NCI-H524 (cell line): ENCODE measurements at places on chromosomes 1 and 21.

DNA sequence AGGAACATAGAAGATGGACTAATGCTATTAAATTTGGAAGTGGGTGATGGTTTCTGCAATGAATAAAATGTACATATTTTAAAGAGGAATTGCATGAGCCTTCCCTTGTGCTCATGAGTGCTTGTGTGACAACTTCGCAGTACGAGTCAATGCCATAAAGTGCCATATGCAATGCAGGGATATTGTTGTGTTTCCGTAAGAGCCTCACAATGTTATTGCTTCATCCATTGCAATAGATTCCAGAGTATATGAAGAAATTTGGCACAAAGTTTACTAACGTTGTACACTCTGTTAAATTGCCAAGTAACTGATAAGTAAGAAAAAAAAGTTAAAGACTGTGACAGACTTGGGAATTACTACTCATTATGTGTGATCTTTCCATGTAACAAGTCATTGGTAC is 22.3 kb downstream of the BTG3 start:
- no peak for DNase-seq

DNA sequence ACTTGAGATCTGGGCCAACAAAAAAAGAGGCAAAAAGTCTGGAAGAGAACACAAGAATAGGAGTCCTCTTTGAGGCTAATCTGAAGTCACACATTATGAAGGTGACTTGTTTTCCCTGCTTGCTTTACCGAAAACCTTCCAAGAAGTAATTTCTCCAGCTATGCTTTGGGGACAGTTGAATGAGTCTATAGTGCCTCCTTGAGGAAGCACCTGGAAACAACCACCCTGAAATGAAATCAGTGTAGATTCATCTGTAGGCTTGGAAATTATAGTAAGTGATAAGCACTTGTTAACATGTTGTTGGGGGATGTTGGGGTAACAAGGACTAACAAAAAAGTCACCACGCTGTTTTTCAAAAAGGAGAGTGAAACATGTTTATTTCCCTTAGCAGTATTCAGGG is 23.4 kb upstream of the RPTN start:
- DNase-seq: peak; percentile 1

GRCh38 chr1:97906567-97907241 is 14.1 kb downstream of the DPYD start:
- DNase-seq: no peak

DNA sequence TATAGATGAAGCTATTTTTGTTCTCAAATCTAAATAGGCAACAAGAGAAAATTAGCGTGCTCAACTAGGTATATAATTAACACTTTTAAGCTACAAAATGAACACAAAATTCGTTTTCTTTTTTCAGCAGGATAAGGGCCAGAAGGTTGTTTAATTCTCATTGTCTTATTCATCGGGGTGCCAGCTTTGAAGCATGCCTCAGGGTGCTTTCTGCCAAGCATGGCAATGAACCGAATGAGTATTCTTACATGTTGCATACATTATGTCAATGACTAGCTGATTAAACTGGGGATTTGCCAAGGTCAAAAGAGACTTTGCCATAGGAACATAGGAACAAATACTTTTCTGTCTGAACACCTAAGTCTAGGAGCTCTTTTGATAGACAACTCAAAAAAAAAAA is 102.0 kb upstream of the MAP1LC3C start:
- no peak for DNase-seq

DNA sequence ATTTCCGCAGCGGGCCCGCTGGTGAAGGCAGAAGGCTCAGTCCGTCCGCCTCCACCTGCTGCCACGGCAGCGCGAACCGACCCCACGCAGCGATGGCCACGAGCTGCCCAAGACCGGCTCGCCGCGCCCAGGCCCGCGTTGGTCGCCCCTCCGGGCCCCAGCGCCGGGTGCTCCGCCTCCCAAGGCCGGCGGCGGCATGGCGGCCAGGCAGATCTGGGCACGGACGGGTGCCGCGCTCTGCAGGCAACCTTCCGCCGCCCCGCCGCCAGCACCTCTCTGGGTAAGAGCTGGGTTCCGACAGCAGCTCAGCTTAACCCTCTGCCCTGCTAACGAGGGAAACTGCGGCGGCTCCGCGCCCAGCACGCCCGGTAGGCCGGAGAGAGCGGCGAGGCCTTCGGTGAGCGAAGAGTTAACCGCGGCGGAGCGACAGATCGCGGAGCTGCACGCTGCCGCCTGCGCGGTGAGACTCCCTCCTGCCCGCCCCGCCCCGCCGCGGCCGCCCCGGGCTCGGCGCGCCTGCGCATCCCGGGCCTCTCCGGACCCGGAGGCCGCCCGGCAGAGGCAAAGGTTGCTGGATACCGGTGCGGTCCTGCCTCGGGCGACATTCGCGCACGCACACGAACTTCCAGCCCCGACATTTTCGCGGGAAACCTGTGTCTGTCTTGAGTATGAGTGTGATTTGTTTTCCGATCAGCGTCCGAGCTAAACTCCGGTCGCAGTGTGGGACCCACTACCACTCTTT is at the start of gene C1orf53:
Gene C1orf53, plus strand, starts transcription at position 177 of the 742 bp plus-strand sequence. Its CDS starts 20 bp downstream, at position 197.
- peak; percentile 60 for DNase-seq

DNA sequence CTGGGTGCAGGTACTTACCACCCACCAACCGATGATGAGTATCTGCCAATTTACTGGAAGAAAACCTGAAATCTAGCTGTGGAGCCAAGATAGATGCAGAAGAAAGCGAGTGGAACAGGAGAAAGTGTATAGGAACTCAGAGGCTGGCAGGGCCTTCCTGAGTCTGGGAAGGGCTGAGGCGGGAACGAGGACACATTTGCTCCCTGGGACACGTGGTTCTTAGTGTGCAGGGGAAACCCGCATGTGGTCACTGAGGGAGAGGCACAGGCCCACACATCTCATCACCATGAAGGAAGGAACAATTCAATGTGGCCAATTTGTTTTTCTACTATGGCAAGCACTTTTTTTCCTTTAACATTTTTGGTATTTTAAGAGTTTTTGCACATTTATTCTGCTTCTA is 8.2 kb downstream of the RYR2 start:
- no peak for DNase-seq

GRCh38 chr1:197319631-197320030 is 51.6 kb downstream of the CRB1 start:
- no peak for DNase-seq

DNA sequence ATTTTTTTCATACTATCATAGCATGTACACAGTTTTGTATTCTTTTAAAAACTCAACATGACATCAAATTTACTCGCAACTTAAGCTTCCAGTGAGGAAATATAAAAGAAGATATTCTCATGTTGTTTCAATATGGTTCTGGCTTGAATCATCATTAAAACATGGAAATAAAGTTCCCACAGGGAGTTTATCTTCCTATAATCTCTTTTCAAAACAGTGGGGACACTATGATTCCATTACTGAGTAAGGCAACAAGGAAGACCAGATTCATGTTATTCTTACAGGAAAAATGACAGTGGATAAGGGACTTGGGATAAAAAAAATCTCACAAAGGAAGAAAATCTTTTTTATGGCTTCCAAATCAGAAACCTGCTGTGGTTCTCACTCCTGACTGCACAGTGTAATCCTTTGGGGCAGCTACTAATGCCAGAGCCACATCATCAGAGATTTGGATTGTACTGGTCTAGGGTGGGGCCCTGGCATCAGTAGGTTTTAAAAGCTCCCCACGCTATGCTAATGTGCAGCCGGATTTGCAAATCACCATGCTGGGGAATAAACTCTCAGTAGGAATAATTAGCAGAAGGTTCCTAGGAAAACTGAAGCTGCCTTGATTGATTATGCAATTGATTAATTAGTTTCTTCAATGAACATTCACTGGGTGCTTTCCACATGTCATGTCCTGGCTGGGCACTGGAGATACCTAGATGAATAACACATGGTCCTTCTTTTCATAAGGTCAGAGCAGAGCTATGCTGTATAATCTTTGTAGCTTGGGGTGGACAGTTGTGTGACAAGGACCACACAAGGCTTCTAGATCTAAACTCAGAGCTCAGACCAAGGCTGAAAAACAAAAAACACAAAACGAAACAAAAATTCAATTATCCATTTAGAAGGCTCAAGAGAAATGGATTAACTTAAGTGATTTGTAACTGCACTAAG is 71.1 kb upstream of the C8B start:
- no peak for DNase-seq

- DNase-seq: no peak
Observed at GRCh38 chr21:27062443-27062842, 95.6 kb upstream of the ADAMTS5 start.

DNA sequence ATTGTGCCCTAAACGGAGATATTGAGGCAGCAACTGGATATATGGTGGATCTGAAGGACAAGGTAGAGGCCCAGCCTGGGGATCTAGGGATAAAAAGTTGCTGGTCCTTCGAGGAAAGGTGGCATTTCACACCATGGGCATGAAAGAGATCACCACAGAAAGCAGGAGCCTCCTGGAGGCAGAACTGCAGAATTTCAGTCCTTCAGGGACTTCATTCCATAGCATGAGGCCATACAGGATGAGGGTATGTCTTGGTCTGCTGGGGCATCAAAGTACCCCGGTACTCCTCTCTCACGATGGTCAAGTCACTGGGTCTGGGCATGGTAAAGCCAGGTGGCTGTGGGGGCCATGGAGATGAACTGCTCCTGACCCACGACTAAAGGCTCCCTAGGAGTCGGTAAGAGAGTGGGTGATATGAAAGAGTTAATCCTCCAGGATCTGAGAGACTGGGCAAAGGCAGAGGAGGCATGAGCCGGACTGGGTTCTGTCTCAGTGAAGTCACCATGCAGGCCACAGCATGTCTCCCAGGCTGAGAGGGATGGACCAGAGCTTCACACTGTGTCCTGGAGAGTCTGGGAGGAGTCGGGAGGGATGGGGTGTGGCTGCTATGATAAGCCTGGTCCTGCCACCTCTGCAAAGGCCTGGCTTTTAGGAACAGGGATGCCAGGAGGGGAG is 5.8 kb upstream of the SPRR5 start:
- DNase-seq: no peak

GRCh38 chr1:181318022-181318857 is 165.1 kb upstream of the CACNA1E start:
- peak; percentile 37 for DNase-seq

GRCh38 chr1:54016343-54017282 is 1.4 kb downstream of the LDLRAD1 start:
- no peak for DNase-seq

DNA sequence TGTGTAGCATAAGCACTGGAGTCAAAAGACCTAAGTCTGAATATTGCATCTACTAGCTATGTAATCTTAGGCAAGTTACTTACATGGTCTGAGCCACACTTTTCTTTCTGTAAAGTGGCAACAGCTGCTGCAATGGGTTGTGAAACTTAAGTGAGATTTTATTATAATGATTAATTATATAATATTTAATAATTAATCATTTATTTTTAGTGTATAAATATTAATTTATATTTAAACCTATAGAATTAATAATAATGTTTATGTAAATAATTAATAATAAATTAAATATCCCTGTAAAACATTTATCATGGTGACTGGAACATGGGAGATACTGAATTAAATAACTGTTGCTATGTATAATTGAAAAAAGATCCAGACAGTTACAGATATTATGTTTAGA is 180.3 kb downstream of the LRRC40 start:
- DNase-seq: no peak

- no peak for DNase-seq
Observed at GRCh38 chr1:182972829-182973228, 19.9 kb upstream of the SHCBP1L start.

DNA sequence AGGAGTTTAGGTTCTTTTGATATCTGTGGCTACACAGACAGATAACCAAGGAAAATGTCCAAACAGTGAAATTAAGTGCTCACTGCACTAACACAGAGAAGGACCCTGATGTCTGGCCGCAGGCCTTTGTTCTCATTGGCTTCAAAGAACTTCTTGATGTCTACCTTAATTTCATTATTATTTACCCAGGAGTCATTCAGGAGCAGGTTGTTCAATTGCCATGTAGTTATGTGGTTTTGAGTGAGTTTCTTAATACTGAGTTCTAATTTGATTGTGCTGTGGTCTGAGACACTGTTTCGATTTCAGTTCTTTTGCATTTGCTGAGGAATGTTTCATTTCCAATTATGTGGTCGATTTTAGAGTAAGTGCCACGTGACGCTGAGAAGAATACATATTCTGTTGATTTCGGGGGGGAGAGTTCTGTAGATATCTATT is 15.2 kb upstream of the LGALS8 start:
- no peak for DNase-seq

DNA sequence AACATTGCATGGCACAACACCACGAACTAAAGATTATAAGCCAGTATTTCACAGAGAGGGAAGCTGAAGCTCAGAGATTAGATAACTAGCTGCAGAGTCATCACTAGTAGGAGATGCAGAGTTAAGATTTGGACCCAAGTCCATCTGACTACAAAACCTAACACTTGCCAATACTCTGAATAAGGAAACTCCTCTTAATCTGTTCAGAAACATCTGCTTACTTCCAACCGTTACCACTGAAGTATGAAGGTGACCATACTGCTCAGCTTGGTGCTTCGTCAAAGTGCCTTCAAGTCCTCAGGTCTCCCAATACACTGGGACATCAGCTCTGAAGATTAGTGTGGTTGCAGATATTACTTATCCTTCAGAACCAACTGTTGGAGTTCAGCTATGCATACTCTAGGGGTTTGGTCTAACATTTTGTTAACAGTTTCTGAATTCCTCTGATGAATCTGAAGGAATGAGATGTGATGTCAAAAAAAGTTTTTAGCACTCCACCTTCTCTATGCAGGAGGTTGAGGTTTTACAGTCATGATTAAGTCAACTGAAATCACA is 179.6 kb downstream of the TPR start:
- no peak for DNase-seq

DNA sequence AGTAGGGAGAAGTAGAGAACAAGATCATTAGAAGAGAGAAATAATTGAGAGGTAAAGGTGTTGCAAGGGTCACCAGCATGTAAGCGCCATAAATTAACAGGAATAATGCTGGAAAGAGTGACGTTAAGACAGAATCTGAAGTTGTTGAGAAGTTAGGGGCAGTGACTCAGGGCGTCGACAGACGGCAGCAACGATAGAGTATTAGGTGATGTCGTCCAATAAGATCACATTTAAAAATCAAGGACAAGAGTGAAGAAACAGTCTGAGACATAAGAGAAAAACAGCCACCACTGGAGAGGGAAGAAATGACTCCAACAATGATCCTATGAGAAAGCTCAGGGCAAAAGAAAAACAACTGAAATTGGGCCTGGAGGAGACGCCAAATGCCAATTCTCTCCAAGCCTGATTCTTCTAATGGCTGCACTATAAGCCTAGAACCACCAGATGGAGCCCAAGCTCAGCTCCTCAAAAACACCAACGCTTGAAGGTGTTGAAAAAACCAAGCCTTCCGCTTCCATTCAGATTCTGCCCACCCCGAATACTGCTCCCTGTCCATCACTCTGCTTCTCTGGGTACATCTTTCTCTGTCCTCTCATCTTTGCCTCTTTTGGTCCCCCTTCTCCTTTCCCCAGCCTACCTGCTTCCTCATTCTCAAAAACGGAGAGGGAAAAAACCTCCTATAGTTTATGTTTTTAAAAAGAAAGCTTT is 70.0 kb downstream of the LUZP1 start:
- peak; percentile 71 for DNase-seq

DNA sequence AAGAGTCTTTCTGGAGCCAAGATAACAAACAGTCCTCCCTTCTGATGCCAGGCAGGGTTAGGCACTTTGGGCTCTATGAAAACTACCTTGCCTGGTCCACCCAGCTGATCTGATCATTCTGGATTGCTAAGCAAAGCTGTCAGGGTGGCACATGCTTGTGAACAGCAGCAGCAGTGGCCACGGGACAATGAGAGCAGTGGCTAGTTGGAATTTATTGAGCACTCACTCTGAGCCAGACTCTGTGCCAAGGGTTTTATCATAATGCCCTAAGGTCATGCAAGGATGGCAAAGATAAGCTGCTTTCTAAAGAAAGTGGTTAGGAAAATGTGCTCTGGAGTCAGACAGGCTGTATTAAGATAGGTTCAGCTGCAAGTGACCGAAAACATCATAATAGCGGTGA is 390.4 kb upstream of the VAMP3 start:
- no peak for DNase-seq

GRCh38 chr1:185349556-185349955 is 32.5 kb upstream of the IVNS1ABP start:
- no peak for DNase-seq
